ENCODE measurements at places on chromosomes 7 and 10.

DNA sequence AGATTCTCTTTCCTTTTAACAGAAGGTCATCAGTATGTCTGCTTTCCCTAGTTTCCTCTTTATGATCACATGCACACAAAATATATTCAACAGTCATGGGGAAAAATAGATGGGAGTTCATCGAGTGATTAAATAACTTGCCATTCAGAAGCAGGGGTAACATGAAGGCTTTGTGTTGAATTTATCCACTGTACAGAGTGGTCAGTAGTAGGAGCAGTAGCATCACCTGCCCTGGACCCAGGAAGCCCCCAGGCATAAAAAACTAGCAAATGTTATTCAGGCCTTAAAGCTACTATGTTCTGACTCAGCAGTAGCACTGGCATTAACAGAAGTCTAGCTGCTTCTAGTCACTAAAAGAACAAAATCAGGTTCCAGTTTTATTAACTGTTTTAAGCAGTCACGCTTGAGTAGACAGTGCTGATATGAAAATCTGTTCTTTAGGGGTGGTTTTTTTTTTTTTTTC is 31.4 kb upstream of the FAM133B start:
- no peak for DNase-seq

GRCh38 chr10:75107756-75108683 is 3.4 kb upstream of the SAMD8 start:
- DNase-seq = no peak

DNA sequence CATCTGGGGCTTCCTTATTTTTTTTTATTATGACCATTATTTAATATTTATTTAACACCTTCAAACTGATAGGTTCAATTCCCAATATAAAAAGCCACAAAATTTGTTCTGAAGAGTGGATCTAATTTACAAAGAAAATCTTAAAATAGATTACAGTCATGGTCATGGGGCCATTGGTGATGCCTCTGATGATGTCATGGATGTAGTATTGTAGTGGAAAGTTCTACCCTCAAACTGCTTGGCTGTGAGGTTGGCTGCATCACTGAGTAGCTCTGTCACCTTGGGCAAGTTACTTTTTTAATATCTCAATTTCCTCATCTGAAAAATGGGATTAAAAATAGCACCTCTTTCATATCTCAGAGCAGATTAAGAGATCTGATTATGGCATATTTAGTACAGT is 128.5 kb downstream of the DKK1 start:
- no peak for DNase-seq

- no peak for DNase-seq
Measured at GRCh38 chr10:119575506-119575905, 21.3 kb downstream of the TIAL1 start.

DNA sequence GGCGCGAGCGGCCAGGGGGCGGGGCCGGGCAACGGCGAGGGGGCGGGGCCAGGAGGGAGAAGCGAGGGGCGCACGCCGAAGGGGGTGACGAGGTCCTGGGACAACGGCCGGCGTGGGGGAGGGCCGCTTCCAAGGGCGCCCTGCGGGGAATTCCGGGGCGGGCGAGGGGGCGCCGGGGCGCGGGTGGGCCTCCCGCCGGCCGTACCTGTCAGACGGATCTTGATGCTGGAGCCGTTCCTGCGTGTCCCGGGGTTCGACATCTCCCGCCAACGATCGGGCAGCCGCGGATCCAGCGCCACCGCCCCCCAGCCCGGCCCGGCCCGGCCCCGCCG is 421 bp downstream of the SMURF1 start:
- DNase-seq = no peak

DNA sequence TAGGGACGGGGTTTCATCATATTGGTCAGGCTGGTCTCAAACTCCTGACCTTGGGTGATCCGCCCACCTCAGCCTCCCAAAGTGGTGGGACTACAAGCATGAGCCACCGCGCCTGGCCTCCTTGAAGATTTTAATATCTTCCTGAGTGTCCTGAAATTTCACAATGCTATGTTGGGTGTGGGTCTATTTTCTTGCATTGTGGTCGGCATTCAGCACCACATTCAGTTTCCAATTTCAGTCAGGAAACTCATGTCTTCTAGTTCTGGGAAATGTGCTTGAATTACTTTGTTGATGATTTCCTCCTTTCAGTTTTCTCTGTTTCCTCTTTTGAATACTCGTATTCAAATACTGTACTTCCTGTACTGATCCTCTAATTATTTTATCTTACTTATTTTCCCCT is 49.3 kb upstream of the IL6 start:
- DNase-seq = no peak

DNA sequence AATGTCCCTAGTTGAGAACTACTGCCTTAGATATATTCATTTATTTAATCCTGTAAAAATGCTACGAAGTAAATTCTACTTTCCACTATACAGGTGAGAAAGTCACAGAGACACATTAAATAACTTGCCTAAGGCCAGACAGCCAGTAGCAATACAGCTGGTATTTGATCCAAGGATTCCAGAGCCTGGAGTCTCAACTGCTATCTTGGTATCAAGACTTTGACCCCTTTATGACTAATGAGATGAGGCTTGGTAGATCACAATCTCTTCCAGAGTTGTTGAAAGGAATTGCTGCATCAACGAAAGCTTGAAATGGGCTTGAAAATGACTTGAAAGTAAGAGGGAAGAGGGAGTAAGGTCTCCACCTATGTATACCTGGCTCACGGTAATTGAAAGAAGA is 83.3 kb downstream of the ORC5 start:
- DNase-seq = no peak

GRCh38 chr7:80804589-80804988 is 114.3 kb downstream of the SEMA3C start:
- no peak for DNase-seq

DNA sequence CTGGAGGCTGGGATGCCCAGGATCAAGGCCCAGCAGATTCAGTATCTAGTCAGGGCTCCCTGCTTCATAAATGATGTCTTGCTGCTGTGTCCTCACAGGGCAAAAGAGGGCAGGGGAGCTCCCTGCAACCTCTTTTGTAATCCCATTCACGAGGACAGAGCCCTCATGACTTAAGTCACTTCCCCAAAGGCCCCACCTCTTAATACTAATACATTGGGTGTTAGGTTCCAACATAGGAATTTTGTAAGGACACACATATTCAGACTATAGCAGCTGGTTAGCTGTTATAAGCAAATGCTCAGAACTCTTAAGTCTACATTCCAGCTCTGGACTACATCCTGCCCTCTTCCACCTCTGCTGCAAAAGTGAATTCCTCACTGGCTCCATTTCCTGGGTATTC is 63.0 kb downstream of the VOPP1 start:
- DNase-seq = no peak

DNA sequence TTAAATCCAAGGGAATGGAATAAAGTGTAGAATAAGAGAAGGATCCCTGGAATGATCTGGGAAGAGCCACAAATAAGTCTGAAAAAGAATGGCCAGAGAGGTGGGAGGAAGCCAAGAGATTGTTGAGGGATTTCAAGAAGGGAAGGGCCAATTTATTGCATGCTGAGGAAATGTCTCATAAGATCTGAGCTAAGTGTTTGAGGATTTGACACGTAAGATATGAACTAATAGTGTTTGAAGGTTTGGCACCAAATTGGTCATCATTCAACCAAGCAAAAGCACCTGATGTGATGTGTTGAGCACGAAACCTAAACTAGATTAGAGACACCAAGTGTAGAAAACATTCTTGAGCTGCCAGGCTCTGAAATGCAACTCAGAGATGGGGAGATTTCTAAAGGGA is 97.9 kb downstream of the TSPAN12 start:
- DNase-seq = no peak

GRCh38 chr10:119029613-119030420 is at the start of gene NANOS1:
TSS of gene NANOS1 (plus strand) at chr10:119029714. CDS start at chr10:119029802, 88 bp downstream.
- no peak for DNase-seq

- DNase-seq = no peak
Measured at GRCh38 chr7:136585954-136586670, 282.3 kb upstream of the CHRM2 start.

DNA sequence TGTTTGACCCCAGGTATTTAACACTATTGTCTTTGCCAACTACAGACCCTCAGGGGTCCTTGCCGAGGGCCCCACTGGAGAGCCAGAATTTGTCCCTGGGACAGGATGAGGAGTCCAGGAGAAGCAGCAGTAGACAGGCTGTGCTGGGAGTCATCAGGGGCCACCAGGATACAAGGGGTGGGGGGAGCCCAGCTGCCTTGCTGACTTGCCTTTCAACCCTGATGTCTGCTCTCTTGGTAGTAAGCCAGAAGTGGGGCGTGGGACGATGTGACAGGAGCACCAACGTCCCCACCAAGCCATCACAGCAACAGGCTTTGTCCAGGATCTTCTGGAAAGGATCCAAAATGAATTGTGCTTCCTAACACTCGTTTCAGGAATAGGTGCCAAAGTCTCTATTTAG is 62.4 kb upstream of the CDCA7L start:
- DNase-seq = no peak

GRCh38 chr10:19302117-19302516 is 253.5 kb downstream of the MALRD1 start:
- no peak for DNase-seq

DNA sequence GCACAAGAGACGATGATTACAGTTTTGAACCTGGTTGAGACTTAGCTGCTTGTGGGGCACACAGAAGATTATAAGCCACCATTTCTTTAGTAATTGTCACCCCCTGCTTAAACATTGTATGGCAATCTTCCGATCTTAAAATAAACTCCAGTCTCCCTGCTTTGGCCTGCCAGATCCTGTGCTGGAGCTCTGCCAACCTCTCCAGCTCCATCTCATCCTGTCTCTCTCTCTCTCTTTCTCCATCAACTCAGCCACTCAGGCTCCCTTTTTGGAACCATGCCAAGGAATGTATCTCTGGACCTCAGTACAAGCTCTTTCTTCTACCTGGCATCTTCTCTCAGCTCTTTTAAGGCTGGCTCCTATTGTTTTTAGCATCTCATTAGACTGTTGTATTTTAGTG is 1053.2 kb downstream of the REEP3 start:
- DNase-seq = peak; percentile 68

- DNase-seq = no peak
Measured at GRCh38 chr10:20596065-20596755, 300.9 kb downstream of the NEBL start.

- no peak for DNase-seq
Measured at GRCh38 chr7:131012477-131013031, 278.5 kb upstream of the KLF14 start.

GRCh38 chr7:67955061-67955460 is 958.4 kb downstream of the TYW1 start:
- no peak for DNase-seq

GRCh38 chr10:71042216-71042615 is 153.9 kb upstream of the PCBD1 start:
- no peak for DNase-seq

GRCh38 chr10:92789067-92789466 is 59.3 kb upstream of the EXOC6 start:
- no peak for DNase-seq

DNA sequence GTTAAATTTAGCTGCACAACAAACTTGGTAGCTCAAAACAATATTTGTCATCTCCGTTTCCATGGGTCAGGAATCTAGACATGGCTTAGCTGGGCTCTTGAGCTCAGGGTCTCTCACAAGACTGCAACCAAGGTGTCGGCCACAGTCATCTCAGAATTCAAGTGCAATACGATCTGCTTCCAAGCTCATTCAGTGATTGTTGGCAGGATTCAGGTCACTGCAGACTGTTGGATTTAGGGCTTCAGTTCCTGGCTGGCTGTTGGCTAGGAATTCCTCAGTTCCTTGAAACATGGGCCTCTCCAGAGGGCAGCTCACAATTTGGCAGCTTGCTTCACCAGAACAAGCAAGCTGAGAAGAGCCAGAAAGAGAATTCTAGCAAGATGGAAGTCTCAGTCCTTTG is 17.5 kb upstream of the CHST3 start:
- peak; percentile 20 for DNase-seq

DNA sequence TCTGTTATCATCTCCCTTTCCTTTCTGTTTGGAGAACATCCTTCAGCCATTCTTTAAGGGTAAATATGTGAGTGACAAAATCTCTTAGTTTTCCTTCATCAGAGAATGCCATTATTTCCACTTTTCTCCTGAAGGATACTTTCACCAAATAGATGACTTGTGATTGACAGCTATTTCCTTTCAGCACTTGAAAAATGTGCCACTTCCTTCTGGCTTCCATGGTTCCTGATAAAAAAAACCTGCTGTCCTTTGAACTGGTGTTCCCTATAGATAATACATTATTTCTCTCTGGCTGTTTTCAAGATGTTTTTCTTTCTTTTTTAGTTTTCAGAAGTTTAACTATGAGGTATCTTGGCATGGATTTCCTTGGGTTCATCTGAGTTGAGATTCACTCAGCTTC is 79.7 kb downstream of the TBXAS1 start:
- no peak for DNase-seq

DNA sequence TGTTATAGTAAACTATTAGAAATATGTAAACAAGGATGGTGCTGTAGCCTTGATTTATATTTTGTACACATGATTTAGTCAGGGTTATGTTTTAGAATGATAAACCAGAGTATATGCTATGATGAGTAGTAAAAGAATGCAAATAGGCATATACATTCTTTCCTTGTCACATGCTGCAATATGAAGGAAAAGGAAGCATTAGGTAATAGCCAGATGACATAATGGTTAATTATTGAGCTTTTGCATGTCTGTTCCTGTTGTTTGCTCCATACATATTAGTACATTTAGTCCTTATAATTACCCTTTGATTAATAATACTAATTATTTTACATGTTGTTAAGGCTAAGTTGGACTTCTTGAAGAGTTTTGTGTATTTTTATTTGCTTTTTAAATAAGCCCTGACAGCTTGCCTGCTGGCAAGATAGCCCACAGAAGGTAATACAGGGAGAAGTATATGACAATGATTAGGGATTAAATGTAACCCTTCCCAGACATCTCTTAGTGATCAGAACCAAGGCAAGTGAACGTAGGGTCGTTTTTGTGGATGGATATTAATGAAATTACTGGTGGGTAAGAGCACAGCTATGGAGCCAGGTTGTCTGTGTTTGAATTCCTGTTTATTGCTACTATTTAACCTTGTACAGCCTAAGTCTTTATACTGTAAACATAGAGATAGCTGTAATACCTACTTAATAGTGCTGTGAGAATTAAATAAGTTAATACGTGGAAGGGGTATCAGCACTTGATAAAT is 68.4 kb downstream of the PHTF2 start:
- no peak for DNase-seq

GRCh38 chr7:93382362-93382761 is 150.2 kb downstream of the VPS50 start:
- no peak for DNase-seq

- no peak for DNase-seq
Measured at GRCh38 chr10:21456160-21456559, 69.3 kb downstream of the SKIDA1 start.

DNA sequence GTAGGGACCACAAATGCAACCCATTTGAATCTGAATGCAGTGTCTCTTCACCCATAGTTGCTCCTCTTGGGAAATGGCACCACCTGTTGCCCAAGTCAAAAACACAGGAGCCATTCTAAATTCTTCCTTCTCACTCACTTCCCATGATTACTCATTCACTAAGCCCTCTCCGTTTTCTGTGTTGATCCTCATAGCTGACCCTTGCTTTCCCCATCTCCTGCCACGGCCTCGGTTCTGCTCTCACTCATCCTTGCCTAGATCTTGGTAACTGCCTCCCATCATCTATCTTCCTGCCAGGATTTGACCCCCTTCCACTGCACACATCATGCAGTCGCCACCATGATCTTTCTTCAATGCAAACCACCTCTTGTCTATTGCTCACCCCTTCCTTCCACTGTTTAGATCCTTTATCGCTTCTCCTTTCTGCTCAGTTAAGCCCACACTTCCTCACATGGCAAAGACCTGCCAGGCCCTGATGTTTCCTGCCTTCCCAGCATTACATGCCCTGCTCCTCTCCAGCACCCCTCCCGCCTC is 19.0 kb upstream of the CPN1 start:
- DNase-seq = no peak

- DNase-seq = no peak
Measured at GRCh38 chr10:132599732-132600131, 62.1 kb downstream of the INPP5A start.

GRCh38 chr7:91811641-91812040 is 68.9 kb downstream of the MTERF1 start:
- no peak for DNase-seq

Data from NCI-H2171 treated with DMSO at 0.1 percent for 48 hours (cell line).